ENCODE measurements at places on chromosomes 16 and 17.

DNA sequence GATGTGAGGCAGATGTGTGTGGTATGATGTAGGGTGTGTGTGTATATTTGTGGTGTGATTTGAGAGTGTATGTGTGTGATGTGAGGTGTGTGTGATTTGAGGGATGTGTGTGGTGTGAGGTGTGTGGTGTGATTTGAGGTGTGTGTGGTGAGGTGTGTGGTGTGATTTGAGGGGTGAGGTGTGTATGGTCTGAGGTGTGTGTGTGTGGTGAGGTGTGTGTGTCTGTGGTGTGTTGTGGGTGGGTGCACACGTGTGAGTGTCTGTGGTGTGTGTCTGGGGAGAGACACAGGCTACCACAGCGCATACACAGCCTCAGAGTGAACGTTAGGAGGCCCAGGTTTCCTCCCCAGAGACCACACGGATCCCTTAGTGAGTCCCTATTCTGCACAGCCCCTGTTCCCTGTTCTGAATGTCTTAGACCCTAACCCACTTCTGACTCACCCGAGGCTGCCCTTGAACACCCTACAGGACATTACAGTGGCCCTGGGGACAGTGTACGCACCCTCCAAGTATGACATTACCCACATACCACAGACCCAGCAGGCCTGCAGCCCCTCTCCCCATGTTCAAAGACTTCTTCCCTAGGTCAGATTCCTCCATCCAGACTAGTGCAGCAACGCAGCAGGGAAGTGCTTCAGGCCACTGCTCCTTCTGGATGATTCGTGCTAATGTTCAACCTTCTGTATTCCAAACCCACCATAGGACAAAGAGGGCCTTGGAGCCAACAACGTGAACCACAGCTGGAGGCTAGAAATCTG lies 3.5 kb upstream of the RAB37 start:
- no peak for DNase-seq

DNA sequence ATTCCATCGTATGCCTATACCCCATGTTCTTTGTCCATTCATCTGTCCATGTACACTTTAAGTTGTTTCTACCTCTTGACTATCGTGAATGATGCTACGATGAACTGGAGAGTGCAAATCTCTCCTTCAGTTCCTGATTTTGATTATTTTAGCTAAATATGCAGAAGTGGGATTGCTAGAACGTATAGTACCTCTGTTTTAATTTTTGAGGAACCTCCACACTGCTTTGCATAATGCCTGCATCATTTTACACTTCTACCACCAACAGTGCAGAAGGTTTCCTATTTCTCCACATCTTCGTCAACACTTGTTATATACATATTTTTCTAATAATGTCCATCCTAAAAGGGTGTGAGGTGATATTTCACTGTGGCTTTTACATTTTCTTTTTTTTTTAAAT lies 43.9 kb downstream of the SDR42E1 start:
- no peak for DNase-seq

DNA sequence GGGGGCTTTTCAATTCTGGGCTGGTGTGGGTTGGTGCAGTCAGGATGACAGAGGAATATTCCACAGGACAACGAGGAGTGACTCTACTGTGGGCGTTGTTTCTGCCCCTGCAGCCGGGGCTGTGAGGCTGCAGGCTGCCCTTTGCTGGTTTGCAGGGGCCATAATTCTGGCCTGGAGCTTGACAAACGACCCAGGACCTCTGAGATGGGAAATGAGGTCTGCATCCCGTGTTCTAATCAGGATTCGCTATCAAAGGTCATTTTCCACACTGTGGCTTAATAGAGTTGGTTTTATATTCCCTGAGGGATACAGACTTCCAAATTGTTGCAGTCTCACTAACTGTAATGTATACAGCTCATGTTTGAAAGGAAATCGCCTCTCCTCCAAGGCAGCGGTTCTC lies 180.9 kb downstream of the RPTOR start:
- DNase-seq: no peak

GRCh38 chr16:46974352-46974751 lies 878 bp upstream of the DNAJA2 start:
- DNase-seq: no peak

- DNase-seq: no peak
Measured at GRCh38 chr17:36505171-36505570, 18.7 kb downstream of the ZNHIT3 start.

- DNase-seq: no peak
Measured at GRCh38 chr17:3549610-3550162, 7.9 kb downstream of the TRPV3 start.

DNA sequence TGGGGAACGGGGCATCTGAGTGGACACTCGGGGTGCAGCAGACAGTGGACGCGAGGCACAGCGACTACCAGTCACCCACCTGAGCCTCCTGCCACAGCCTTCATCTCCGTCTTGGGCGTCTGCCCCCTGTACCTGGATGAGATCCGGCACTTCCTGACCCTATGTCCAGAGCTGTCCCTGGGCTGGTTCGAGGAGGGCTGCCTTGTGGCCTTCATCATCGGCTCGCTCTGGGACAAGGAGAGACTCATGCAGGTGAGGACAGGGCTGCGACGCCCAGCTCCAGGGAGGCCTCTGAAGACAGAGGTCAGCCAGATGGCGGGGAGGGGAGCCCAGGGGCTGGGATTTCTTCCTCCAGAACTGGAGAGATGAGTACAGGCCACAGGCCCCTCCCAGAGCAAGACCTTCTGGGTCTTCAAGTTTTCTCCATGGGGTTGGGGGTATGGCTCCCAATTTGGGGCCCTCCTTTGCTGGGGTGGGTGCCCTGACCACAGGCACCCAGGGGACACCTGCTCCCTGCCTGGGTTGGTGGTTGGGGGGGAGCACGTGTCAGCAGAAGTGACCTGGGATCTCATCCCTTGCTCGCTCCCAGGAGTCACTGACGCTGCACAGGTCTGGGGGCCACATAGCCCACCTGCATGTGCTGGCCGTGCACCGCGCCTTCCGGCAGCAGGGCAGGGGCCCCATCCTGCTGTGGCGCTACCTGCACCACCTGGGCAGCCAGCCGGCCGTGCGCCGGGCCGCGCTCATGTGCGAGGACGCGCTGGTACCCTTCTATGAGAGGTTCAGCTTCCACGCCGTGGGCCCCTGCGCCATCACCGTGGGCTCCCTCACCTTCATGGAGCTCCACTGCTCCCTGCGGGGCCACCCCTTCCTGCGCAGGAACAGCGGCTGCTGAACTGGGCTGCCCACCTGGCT lies 1.9 kb downstream of the AANAT start:
- DNase-seq: no peak

- DNase-seq: peak; percentile 75
Measured at GRCh38 chr17:330993-331701, 21.5 kb downstream of the RPH3AL start.

GRCh38 chr17:7295230-7296180 lies 1.1 kb upstream of the YBX2 start:
- DNase-seq: no peak

DNA sequence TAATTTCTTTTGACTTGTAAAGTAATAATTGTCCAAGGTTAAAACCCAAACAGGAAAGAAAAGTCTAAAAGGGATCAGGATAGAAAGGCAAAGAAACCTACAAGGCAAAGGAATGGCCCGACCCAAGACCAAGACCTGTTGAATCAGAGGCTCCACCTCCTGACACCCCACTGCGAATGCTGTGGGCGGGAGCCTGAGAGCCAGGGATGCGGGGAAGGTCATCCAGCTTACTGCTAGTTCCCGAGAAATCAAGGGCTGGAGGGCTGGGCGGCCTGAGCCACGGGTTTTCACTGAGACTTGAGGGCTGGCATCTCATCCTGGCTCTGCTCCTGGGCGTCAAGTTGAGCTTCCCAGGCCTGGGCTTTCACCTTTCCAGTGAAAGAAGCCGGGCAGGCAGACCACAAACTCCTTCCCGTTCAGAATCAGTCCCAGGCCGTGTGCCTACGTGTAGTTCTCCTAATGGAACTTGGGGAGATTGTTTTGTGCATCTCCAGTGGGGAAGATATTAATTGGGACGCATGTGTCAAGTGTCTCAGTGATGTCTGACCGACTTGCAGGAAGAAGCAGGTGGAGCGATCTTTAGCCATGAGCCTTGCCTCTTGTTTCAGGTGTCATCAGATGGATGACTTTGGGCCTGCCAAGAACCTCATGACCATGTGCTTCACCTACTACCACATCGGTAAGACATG lies 36.9 kb downstream of the CIBAR2 start:
- no peak for DNase-seq

DNA sequence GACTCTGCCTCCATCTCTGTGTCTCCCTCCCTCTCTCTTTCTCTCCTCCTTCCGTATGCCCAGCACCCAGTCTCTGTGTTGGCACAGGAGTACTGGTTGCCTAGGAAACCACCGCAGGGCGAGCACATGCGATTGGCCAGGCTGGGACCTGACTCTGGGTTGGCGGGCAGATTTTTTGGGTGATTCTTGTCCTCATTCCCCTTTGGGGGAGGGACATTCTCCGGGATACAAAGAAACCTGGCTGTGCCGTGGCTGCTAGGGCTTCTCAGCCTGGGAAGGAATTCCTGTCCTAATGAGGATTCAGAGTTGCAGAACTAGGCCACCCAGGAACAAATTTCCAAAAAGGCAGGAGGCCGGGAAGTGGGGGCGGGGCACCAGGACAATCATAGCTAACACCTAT lies 168.9 kb downstream of the SHISA9 start:
- no peak for DNase-seq

DNA sequence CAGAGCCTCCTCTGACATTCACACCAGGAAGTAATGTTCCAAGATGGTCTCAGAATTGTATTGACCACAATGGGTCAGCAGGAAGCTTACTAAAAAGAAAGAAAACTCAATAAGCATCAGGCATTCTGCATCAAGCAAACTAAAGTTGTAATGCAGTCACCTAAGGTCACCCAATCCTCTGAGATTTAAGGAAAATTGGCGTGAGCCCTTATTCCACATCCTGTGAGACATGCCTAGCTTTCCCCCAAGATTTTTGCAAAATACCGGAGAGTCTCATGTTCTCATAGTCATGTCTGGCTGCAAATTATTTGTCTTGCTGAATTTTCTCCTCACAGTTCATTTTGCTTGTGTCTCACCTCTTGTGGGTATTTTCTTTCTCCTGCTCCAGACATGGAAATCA lies 417.1 kb upstream of the SOX9 start:
- no peak for DNase-seq
